ENCODE measurements at places on chromosomes 3 and 15.
A peak's percentile ranks its signal among the peaks of the same experiment; 100 is the strongest.

DNA sequence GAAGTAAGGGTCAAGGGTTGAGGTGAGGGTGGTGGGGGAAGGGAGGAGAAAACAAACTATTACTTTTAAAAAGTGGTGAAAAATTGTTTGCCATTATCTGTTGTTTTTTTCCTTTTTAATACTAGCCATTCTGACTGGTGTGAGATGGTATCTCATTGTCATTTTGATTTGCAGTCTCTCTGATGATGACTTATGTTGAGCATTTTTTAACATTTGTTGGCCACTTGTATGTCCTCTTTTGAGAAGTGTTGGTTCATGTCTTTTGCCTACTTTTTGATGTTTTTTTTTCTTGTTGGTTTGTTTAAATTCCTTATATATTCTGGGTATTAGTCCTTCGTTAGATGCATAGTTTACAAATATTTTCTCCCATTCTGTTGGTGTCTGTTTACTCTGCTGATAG, 185.9 kb upstream of the ANKRD28 start:
- no peak for DNase-seq

DNA sequence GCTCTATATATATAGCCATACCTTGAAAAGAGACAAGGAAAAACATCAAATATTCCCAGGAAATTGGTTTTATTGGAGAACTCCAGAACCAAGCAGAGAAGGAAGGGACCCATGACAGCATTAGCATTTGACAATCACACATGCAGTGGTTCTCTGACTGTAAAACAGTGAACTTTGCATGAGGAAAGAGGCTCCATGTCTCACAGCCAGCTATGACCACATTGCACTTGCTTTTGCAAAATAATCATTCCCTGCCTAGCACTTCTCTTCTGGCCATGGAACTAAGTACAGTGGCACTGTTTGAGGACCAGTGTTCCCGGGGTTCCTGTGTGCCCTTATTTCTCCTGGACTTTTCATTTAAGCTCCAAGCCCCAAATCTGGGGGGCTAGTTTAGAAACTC, 85.5 kb downstream of the TGFBR2 start:
- no peak for DNase-seq

GRCh38 chr3:27253831-27254230, 115.4 kb downstream of the NEK10 start:
- peak; percentile 58 for DNase-seq

DNA sequence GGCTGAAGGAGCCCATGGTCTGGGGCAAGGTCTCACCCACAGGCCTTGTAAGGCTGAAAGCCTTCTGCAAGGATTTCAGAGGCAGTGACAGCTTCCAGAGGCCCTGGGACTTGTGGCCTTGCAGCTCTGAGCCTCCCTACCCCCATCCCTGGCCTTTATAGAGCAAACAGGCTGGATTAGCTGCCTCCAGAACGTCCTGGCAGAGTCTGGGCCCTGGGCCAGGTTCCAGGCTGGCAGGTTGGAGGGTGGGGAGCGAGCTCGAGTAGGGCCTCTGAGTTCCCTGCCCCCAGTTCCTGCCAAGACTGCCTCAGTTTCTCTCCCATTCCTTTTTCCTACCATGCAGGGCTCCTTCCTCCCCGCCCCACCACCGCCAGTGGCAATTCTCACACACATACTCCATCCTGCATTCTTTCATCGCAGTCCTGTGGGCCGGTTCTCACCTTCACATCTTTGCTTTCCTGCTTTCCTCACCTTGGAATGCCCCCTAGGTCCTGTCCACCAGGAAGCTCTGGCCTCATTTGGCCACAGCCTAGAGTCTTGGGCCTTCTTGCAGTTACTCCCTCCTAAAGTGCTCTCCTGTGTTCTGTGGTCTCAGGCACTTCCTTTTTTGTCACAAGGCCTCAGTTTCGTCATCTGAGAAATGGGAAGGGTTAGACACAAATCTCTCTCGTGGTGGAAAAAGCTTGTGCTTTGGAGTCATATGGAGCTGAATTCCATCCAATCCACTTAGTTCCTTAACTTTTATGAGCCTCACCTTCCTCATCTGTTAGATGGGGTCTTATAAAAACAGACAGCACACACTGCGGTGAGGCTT, 2.7 kb downstream of the LMAN1L start:
- no peak for DNase-seq
